ENCODE measurements at places on chromosomes 3 and 15.

GRCh38 chr15:60384053-60384452 is 13.7 kb downstream of the ANXA2 start:
- DNase-seq: no peak

- no peak for DNase-seq
Observed at GRCh38 chr3:12777171-12777570, 18.1 kb upstream of the TMEM40 start.

DNA sequence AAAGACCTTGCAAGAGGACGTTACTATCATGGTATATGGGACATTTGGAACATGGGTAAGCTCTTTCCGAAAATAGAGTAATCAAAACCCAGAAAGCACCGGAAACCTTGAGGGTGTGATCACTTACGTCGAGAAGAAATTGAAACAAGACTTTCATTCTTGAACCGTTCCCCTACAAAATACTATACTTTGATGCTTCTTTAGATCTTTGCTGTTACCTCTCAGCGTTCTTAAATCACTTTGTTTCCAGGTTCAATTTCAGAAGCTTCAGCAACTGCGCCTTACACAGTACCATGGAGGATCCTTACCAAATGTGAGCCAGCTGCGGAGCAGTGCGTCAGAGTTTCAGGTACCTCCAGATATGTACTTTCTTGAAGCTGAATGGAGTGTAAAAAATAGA is 10.1 kb downstream of the CRTC3 start:
- DNase-seq: no peak

DNA sequence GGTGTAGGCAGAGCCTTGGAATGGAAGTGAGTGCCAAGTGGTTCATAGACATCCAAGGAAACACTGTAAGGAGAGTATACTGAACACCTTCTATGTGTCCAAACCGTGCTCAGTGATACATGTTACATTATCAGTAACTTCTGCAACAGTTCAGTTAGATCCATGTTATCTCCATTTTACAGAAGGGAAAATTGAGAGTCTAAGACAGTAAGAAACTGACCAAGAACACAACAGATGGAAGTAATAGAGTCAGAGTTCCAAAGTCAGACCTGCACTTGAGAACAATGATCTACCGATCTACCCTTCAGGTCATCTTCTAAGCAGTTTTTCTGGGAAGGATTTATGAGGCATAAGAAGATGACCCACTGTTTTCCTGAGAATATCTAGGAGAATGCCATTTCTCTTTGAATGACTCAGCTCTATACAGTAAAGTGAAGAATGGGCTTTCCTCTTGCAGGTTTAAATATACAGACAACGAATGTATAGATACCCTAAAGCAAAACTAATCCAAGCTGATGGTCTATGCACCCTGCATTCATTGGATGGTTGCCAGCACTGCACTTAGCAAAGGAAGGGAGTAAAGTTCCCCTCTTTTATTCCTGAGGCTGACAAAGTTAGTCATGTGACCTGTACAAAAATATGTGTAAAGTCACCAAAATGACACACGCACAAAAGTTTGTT is 604.1 kb upstream of the MDFIC2 start:
- DNase-seq: no peak

- DNase-seq: no peak
Observed at GRCh38 chr15:87680208-87680607, 576.3 kb downstream of the NTRK3 start.

GRCh38 chr3:153038779-153039178 is 123.2 kb upstream of the RAP2B start:
- DNase-seq: no peak

GRCh38 chr3:64741341-64741740 is 53.5 kb upstream of the ADAMTS9 start:
- DNase-seq: no peak

DNA sequence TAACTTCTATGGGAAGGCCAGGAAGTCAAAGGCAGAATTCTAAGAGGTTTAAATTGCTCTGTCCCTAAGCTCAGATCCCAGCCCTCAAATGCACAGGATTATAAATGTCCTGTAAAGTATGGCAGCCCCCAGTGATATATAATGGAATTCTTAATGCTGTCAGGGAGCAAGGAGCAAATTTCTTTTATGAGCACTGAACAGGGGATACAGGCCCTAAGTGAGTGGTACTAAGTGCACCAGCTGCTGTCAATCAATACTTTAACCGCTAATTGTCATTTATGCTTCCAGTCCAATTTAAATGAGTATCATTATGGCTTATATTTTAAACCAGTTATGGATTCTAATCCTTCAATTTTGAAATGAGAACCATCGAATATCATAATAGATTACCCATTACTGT is 4.7 kb downstream of the SLC9A9 start:
- DNase-seq: no peak

- DNase-seq: no peak
Observed at GRCh38 chr3:127887321-127887720, 27.7 kb upstream of the KBTBD12 start.

GRCh38 chr3:65178703-65179102 is 490.9 kb upstream of the ADAMTS9 start:
- no peak for DNase-seq

Measured in frontal cortex (tissue), 4 donors.